ENCODE measurements at places on chromosomes 5 and 9. TPM values are rescaled to one million over a fixed set of nuclear protein-coding genes. Genes with fewer than 3 reads are reported as not detected.

DNA sequence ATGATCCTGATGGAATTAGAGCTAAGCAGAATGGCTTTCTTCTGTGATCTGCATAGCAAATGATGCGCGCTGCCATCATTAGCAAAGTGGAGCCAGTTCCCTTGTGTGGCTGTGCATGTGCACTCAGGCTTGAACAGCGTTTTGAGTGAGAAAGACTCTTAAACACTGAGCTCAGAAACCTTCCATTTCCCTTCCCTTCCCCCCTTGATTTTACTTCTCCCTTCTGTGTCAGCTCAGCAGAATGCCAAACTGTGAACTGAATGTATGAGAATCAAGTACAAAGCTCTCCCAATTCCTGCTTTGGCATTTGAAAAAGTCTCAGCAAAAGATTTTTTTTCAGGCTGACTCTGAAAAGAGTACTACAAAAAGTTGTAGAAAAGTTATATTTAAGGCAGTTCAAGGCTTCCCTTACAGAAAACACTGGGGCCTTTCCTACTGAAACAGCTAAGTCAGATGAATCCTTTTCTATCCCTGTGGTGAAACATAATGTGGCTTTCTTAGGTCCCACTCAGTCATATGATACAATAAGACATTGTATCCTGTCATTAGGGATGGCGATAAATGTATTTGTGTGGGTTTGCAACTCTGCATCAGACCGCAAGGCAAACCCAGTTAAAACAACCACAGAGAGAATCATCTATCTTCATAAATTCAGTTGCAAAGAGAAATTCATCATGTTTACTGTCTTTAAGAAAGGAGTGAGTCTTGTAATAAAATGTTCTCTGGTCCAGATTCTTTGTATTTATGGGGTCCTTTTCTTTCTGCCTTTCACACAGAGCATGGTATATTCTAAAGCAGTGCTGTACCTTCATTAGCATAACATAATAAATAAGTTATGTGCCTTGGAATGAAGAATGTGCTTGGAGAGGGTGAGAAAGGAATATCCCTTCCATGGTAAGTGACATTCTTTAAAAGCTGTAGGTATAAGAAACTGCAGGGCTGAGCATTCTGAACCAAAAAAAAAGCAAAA lies 222.6 kb downstream of the CAAP1 start:
- no peak overlapping the region for H3K4me3 ChIP-seq
- no peaks in the 10 kb centered on the region for H3K27me3 ChIP-seq
- H3K4me1 ChIP-seq: no peaks in the 10 kb centered on the region
- no peaks in the 10 kb centered on the region for H3K36me3 ChIP-seq

DNA sequence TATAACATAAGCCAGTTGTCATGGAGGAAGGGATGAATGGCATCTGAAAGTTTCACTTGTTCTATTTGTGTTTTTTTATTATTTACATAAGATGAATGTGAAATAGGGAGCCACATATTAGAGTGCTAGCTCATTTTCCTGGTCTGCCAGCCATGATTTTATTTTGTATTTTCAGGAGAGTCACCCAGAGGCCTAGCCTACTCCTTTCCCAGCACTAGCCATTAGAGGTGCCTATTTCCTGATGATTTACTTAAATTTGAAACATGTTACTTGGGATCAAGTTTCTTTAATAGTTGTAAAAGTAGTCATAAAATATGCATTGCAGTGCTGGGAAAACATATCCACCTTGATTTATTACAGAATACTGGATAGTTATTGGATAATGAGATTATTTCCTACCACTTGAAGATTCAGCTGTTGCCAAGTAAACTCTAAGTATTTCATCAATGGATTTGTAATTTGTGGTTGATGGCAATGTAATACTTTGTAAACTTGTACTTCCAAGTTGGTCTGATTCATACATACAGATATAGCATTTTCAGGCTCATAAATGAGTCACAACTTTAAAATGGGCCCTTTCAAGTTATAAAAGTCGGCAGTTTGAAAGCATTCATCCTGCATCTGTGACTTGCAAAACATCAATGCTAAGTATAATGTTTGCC lies 50.8 kb downstream of the KCNN2 start:
- H3K4me3 ChIP-seq: no peak overlapping the region
- no peaks in the 10 kb centered on the region for H3K36me3 ChIP-seq
- DNase-seq: no peak
- H3K27ac ChIP-seq: no peak overlapping the region

GRCh38 chr9:97109194-97109811 lies 70.4 kb upstream of the CTSV start:
- H3K4me1 ChIP-seq: no peaks in the 10 kb centered on the region
- DNase-seq: no peak
- H3K4me3 ChIP-seq: no peak overlapping the region
- H3K36me3 ChIP-seq: no peaks in the 10 kb centered on the region
- no peak overlapping the region for H3K27ac ChIP-seq
- no peaks in the 10 kb centered on the region for H3K27me3 ChIP-seq

DNA sequence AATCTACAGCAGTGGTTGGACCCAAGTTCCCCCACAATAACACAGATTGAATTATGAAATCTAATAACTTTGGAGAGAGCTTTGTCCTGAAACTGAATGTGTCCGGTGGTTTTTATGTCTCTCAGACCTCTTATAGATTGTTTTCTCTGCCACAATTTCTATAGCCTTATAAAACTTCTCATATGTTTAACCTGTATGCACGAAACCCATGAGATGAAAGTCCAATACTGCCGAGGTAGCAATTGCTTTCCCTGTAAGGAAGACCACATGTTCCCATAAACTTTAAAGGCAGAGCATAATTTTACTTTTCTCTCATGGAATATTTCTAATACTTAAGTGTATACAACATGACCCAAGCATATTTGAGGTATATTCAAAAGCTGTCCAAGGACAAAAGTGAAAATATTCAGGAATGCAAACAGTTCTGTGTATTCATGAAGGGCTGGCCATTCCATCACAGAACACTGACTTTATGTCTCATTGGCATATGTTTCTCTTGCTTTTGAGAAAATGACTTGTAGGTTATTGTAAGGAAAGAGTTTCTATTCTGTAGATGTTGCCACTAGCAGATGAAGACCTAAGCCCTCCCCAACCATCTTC lies 94.4 kb upstream of the TLE4 start:
- no peak for DNase-seq
- no peaks in the 10 kb centered on the region for H3K4me1 ChIP-seq
- no peaks in the 10 kb centered on the region for H3K36me3 ChIP-seq
- H3K27me3 ChIP-seq: no peaks in the 10 kb centered on the region
- no peak overlapping the region for H3K4me3 ChIP-seq
- no peak overlapping the region for H3K27ac ChIP-seq

GRCh38 chr9:104448036-104448435 lies 56.0 kb upstream of the OR13F1 start:
- H3K4me1 ChIP-seq: no peaks in the 10 kb centered on the region
- H3K27me3 ChIP-seq: no peaks in the 10 kb centered on the region
- no peaks in the 10 kb centered on the region for H3K36me3 ChIP-seq

GRCh38 chr5:96151891-96152290 lies 190.2 kb upstream of the ELL2 start:
- no peak overlapping the region for H3K27ac ChIP-seq
- no peaks in the 10 kb centered on the region for H3K36me3 ChIP-seq
- H3K27me3 ChIP-seq: no peaks in the 10 kb centered on the region
- H3K4me1 ChIP-seq: no peaks in the 10 kb centered on the region
- H3K4me3 ChIP-seq: no peak overlapping the region

DNA sequence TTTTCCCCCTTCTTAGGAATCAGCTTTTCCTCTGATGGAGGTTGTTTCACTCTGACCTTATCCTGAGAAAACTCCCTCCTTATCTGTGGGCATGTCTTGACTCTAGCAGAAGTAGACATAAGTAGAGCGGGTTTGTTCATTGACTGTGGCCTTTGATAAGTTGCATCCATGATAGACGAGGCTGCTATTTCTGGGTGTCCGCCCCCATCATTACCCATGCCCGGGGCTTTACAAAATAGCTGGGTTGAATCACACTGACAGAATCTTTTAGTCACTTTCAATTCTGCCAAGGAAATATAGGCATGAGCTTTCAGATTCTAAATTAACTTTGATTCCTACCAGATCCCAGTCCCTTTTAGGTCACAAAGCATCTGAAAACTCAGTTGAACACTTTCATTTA lies 223.8 kb downstream of the SEC61B start:
- no peaks in the 10 kb centered on the region for H3K27me3 ChIP-seq
- no peaks in the 10 kb centered on the region for H3K4me1 ChIP-seq
- H3K4me3 ChIP-seq: no peak overlapping the region
- H3K27ac ChIP-seq: peak overlapping the region; percentile 48
- no peak for DNase-seq

- no peak overlapping the region for H3K27ac ChIP-seq
- H3K36me3 ChIP-seq: no peaks in the 10 kb centered on the region
- no peak for DNase-seq
- no peaks in the 10 kb centered on the region for H3K27me3 ChIP-seq
- H3K4me1 ChIP-seq: no peaks in the 10 kb centered on the region
Observed at GRCh38 chr9:26809795-26810194, 82.8 kb downstream of the CAAP1 start.

GRCh38 chr5:87541033-87541432 lies 128.3 kb upstream of the CCNH start:
- H3K27me3 ChIP-seq: no peaks in the 10 kb centered on the region
- peak; percentile 45 for DNase-seq
- H3K4me3 ChIP-seq: no peak overlapping the region
- H3K36me3 ChIP-seq: no peaks in the 10 kb centered on the region

DNA sequence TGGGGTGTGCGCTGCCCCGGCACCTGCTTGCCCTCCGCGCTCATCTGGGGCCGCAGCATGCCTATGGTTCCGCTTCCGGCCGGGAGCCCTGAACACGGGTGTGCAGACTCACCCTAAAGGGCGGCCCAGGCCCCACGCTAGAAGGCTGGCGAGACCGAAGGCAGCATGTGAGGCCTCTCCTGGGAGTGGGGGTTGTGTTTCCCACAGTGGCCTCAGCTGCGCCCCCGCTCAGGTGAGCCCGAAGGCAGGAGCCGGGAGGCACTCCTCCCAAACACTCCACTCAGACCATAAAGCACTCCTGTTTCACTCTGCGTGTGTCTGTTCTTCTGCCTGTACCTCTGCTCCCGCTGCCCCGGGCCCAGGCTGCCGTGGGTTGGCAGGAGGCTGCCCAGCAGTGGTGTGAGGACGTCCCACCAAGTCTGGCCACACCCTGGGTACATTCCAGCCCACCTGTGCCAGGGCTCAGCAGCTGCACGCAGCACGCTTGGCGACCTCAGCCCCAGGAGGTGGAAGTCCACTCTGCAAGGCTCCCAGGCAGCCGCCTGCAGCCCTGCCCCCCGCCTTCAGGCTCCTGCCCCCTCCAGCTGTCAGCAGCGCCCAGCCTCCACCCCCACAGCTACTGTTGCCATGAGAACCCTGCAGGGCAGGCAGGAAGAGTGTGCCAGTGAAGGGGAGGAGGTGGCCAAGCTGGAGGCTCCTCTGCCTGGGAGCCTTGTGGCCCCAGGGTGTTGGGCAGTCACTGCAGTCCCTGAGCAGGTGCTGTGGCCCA lies 1.2 kb upstream of the AJM1 start:
- no peak overlapping the region for H3K4me3 ChIP-seq
- peaks cover 25% of the 10 kb centered on the region for H3K27me3 ChIP-seq
- H3K27ac ChIP-seq: peak overlapping the region; percentile 13
- no peak for DNase-seq

- no peaks in the 10 kb centered on the region for H3K4me1 ChIP-seq
- no peak overlapping the region for H3K4me3 ChIP-seq
- H3K27ac ChIP-seq: no peak overlapping the region
- H3K27me3 ChIP-seq: no peaks in the 10 kb centered on the region
- DNase-seq: no peak
Observed at GRCh38 chr9:88747768-88748167, 212.8 kb downstream of the NXNL2 start.

Gene GHR
- total RNA-seq: 234 TPM

Gene CD14
- total RNA-seq: 65.7 TPM

Gene CETN3
- 13.8 TPM for total RNA-seq

Gene CCL21
- total RNA-seq: 84.9 TPM

Gene FOXD4L6
- total RNA-seq: not detected

All from breast epithelium (tissue), 4 donors.